OCI-LY7 (cell line): ENCODE measurements at places on chromosomes 5 and 9. TPM values are rescaled to one million over a fixed set of nuclear protein-coding genes. Genes with fewer than 3 reads are reported as not detected.

Gene DOCK8
- total RNA-seq, result 145 TPM in 2 replicates

Gene BARX1
- total RNA-seq, result not detected in 2 replicates

Gene HAVCR2
- 3.7 and 4.4 TPM in 2 replicates for total RNA-seq

Gene REEP2
- total RNA-seq, result 5.1 and 6.5 TPM in 2 replicates

Gene ZNF366
- not detected in 2 replicates for total RNA-seq

Gene CARTPT
- not detected in 2 replicates for total RNA-seq

Gene DOK3
- 260 and 268 TPM in 2 replicates for total RNA-seq

Gene PCAT7
- total RNA-seq, result 2.5 and 3.2 TPM in 2 replicates

Gene MED27
- 29.9 and 32.6 TPM in 2 replicates for total RNA-seq

DNA sequence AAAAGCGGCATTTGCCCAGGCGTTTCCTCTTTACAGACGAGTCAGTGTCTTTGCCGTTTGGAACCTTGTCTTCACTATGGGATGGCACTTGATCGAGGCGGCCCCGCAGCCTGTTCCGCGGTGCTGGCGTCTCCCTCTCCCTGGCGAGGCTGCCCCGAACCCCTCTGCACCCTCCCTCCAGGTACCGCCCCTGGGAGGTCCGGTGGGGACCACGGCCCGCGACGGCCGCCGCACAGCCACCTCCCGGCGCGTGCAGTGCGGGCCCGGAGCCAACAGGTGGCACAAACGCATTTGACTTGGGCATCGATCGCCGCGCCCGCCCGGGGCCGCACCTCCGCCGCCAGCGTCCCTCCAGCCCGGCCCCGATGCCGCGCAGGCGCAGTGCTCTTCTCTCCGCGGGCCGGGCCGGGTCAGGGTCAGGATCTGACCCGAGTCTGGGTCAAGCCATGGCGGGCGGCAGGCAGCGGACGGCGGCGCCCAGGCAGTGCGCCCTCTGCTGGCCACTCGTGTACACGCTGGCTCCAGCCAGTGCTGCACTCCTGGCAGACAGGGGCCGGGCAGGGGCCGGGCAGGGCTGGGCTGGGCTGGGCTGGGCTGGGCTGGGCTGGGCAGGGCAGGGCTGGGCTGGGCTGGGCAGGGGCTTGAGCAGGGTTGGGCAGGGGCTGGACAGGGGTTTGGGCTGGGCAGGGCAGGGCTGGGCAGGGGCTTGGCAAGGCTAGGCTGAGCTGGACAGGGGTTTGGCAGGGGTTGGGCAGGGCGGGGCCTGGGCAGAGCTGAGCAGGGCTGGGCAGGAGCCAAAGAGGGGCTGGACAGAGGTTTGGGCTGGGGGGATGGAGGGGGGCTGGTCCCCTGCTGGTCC is 155.8 kb upstream of the IRX4 start:
- peak; percentile 64 for DNase-seq

GRCh38 chr9:108430655-108431054 is 425.1 kb downstream of the ACTL7B start:
- no peak for DNase-seq

- no peak for DNase-seq
Measured at GRCh38 chr9:127210851-127211730, 53.5 kb upstream of the GARNL3 start.

- no peak for DNase-seq
Measured at GRCh38 chr5:164680812-164681520, 1175.5 kb downstream of the MAT2B start.

DNA sequence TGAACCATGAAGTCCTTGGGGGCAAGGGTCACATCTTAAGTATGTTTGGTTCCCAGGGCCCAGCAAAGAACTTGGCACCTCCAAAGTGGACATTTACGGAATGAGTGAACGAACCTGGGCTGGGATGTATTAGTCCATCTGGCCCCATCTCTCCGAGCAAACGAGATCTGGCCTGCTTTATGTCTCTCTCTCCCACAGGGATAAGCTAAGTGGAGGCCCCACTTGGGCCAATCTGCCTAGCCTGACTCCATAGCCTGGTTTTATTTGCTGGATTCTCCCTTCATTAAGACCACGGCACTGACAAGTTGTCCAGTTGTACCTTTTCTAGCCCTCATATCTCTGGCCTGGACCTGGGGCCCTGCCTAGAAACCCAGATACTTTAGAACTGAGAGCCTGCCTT is 2.1 kb downstream of the TTLL11 start:
- DNase-seq, result no peak

DNA sequence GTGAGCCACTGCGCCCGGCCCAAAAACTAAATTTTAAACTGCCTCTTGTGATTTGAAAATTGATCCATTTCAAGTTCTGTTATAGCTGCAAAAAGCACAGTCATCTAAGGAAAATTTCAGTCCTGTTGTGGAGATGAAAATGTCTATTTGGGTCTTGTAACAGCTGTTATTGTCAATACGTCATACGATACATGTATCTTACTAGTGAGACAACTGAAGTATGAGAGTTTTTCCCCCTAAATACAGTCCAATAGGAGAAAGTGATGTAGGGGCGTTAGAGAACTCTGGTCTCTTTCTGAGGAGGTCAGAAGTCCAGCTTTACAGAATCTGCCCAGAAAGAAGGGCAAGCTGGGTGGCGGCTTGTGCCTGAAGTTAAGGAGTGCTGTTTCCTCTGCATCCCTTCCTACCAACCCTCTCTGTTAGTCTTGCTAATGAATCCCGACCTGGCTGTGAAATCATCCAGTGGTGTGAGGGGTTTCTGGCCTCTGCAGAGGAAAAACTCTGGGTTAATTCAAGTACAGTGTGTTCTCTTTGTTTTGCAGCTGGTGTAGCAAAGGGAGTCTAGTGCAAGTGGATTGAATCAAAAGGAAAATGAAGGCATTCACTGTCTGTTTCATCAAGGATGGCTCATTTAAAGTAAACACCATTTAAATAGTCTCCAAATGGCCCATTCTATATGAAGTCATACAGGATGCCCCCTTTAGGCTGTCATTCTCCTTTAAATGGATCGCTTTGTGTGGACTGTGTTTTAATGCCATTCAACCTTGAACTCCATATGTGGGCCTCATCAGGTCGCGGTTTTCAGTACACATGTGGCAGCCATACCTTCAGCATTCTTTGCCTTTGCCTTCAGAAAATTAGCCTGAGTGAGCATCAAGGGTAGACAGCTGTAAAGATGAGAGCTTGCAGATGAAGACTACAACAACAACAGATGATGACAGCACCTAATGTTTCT is 59.0 kb downstream of the AOPEP start:
- no peak for DNase-seq

- no peak for DNase-seq
Measured at GRCh38 chr9:106179191-106179590, 484.9 kb downstream of the TMEM38B start.

DNA sequence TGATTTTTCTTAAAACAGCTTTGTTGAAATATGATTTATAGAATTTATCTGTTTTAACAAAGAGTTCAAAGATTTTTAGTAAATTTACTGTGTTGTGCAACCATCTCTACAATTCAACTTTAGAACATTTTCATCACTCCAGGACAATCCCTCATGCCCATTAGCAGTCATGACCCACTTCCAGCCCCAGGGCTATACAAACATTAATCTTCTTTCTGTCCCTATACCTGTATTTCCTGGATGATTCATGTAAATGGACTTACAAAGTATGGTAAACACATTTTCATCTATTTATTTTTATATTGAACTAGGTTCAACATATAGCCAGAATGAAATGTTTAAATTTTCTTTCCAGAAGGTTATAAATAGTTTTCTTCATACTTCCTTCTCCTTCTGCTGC is 127.8 kb upstream of the CCDC180 start:
- no peak for DNase-seq

DNA sequence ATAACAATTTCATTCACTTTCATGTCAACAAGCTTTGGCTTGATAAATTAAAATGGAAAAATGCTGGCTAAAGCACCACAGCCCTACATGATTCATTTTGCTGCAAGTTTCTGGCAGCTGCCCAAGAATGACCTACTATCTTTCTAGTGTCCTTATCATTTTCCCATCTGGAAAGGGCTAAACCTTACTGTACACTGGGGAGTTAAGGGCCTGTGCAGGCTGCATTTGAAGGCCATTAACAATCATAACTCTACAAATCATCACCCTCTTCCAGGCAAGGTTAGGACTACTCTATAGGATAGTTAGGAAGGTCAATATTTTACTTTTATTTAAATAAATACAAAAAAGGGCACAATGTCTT is 579.7 kb upstream of the ZNF608 start:
- DNase-seq, result no peak

GRCh38 chr5:97136475-97136874 is 5.9 kb downstream of the LIX1 start:
- no peak for DNase-seq

- DNase-seq, result no peak
Measured at GRCh38 chr9:104972242-104972866, 44.4 kb upstream of the ABCA1 start.

DNA sequence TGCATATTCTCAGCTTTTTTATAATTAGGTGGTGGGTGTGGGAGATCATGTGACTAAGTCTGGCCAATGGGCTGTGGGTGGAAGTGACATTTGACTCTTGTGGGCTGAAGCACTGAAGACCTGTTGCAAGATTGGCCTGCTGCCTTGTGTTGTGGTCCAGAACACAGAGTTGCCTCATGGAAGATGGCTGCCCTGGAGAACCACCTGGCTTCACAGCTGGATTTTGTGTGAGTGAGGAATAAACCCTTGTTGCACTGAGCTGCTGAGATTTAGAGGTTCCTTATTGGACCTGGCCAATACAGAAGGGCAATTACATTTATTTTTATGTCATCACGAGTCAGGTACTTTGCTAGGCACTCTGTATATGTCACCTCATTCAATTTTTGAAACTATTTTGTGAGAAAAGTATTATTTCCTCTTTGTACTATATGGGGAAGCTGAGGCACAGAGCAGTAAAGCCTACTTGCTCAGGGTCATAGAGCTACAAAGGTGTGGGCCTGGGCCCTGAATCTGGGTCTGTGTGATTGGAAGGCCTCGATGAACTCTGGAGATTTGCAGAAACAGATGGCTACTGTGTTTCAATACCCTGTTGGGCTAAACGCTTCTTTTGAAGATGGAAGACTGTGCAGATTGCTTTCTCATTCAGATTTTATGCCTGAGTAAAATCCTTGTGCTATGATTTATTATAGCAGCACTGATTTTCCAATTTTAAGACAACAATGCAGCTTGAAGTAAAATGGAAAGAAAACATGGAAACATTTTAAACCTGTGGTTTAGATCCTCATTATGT is 71.2 kb upstream of the TBC1D2 start:
- peak; percentile 43 for DNase-seq

GRCh38 chr5:42605490-42605889 is 151.1 kb upstream of the CCDC152 start:
- DNase-seq, result no peak

DNA sequence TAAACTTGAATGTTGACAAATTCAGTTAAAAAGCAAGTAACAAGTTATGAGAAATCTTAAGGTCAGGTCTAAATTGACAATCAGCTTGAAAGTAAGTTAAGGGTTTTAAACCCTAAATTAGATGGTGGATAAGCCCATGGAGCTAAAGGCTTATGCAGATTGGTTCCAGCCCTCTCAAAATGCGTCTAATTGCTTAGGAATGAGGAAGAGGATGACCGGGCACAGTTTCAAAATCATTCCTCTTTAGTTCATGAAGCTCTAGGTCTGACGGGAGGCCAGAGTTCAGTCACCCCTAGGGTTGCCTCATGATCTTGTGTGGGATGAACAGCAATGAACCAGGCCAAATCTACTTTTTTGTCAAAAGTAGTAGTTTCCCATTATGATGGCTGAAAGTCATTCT is 75.4 kb downstream of the SLC38A9 start:
- no peak for DNase-seq

- no peak for DNase-seq
Measured at GRCh38 chr5:53552561-53552960, 7.9 kb upstream of the NDUFS4 start.

DNA sequence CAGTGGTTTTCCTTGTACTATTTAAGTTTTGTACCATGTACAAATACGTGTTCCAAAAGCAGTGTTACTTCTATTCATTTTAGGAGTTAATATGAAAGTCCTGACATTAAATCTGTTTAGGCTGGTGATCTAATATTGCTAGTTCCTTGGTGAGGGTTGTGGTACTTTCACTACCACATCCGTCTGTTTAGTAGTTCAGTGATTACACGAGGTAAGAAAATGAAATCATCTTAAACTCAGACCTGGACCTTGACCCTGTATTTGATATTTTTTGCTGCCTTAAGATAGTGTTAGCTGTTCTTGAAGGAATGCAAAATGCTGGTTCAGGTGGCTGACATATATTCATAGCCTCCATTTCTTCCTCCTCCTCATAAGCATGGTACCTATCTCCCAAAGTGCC is 50.3 kb downstream of the MTAP start:
- no peak for DNase-seq

DNA sequence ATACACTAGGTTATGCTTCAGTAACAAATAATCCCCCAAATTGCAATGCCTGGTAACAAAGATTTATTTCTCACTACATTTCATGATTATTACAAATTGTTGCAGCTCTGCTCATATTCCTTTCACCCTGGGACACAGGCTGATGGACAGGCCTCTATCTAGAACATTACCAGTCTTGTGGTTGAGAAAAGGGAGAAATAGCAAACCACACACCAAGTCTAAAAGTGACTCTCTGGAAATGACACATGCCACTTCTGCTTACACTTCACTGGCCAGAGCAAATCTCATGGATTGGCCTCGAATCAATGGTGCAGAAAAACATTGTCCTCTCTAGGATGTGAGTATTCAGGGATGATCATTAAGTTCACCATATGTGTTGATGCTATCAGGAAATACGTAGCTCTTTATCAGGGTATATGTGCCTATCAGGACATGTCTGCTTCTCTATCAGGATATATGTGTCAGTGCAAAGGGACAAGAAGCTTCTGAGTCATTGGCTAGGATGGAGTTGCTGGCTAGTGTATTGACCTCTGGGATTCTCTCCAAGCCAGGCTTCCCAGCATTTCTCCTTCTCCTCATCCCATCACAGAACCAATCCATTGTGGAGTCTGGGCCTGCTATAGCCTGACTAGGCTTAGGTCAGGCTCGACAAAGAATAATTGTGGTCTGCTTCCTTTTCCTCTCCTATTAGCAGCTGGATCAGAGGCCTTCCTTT is 91.1 kb upstream of the CEP78 start:
- no peak for DNase-seq

DNA sequence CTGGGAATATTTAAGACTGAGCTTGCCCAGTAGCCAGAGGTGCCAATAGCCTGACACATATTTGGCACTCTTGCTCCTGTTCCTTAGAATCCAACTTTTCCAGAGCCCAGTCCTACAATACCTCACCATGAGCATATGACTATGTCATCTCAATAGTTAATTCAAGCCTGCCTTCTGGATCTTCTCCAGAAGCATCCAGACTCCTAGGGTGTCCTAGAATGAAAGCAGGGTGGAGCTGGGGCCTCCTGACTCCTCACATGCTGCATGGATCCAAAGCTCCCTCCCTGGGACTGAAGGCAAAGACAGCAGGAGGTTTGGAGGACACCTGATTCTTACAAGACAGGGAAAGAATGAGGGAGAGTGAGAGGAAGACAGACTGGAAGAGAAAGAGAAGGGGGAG is 37.9 kb downstream of the SH3TC2 start:
- no peak for DNase-seq

DNA sequence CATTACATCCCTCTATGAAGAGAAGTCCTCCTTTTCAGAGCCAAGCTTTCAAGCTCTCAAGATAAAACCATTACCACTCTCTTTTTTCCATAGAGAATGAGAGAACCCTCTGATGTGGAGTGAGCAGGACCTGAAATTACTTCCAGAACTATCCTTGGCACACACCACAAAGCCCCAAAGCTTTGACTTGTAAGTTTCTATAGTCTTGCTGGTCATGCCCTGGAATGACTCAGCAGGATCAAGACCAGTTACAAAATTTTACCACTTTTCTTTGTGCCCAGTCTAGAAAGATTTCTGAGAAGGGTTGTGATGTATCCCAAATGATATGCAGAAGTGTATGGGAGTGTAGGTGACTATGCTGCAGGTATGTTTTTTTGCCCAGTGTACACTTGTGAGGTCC is 760.6 kb downstream of the TLE1 start:
- DNase-seq, result no peak

- DNase-seq, result no peak
Measured at GRCh38 chr9:70389621-70390266, 24.7 kb downstream of the KLF9 start.
